GM04503 (cell line): ENCODE measurements at places on chromosomes 7 and 10.
A peak's percentile ranks its signal among the peaks of the same experiment; 100 is the strongest.

- peak; percentile 95 for DNase-seq
These were observed 164.6 kb downstream of the PKD1L1 start for GRCh38 chr7:47783456-47784223.

- no peak for DNase-seq
These were observed 352.8 kb upstream of the PODXL start for GRCh38 chr7:131909151-131909768.

DNA sequence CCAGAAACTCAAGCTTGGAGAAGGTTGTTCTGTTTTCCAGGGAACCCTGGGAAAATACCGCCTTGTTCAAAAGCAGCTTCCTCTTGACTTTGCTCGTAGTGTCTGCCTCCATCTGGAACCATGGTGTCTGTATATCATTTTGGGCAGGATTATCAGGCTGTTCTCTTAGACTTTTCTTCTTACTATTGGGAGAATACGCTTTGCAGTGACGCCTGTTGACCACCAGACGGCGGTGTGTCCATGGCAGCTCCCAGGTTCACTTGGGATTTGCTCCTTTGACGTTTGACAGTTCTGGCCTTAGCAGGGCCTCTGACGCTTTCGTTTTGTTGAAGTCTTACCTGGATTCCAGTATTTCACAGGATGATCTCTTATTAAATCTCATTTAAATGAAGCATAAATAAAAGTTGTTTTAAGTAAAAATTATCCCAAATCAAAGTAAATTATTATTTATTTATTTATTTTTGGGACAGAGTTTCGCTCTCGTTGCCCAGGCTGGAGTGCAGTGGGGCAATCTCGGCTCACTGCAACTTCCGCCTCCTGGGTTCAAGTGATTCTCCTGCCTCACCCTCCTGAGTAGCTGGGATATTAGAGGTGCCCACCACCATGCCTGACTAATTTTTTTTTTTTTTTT is 41.8 kb upstream of the GJD4 start:
- DNase-seq = no peak

- no peak for DNase-seq
These were observed 97.7 kb downstream of the HIBADH start for GRCh38 chr7:27564881-27565482.

- no peak for DNase-seq
These were observed 67.6 kb downstream of the MCU start for GRCh38 chr10:72759584-72759983.

GRCh38 chr7:95886501-95887090 is 114.2 kb downstream of the DYNC1I1 start:
- DNase-seq = no peak

DNA sequence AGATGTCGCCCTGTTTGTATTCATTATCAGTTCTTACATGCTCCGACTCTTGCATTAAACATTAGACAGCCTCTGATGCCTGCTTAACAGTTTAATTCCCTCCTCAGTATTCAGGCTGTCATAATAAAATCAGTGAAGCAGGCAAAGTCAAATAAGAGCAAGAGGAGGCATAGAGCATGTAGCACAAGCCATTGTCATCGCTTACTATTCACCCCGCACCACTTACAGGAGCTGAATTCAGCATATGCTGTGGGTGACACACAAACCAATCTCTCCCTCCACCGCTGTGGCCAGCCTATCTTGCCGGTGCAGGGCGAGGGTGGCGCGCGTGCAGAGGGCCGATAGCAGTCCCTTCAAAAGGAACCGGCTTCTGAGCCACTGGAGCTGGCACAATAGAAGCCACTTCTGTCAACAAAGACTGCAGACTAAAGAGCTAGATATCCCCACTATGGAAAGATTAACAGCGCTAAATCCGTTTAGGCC is 433.2 kb upstream of the MGMT start:
- no peak for DNase-seq

GRCh38 chr7:18792871-18793595 is 297.5 kb downstream of the HDAC9 start:
- no peak for DNase-seq

GRCh38 chr10:71765176-71765904 is 8.0 kb downstream of the VSIR start:
- no peak for DNase-seq

DNA sequence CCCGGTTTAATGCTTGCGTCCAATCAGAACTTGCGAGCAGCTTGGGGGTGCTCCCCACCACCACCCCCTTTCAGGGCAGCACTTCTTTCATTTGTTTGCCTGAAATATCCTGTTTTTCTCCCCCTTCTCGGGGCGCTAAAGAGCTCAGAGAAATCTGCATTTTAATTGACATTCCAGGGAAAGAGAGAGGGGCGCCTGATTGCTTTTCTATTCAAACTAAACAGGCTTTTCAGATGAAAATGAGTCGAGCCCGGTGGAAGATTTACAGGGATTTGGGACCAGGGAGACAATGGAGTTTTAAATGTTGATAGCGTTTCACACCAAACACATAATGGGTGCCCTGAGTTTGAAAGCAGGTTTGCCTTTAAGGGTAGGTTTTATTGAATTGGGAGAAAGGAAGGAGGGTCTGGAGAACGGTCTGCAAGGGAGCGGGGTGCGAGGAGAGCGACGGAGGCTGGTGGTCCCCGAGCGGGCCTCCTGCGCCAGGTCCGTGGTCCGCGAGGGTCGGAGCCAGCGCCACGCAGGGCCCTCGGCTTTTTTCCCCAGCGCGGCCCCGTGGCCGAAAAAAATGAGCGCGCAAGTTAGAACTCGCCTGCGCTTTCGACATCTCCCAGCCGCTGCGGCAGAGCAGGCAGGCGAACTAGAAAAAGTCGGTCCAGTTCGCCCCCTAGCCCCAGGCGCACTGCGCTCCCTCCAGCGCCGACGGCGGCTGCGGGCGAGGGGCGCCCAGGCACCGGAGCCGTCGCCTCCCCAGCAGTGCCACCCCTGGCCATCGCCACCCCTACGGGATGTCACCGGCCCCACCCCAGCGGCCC is 1.3 kb downstream of the FGFR2 start:
- no peak for DNase-seq
